Epithelial cell of umbilical artery (primary cell): ENCODE measurements at places on chromosomes 3 and 15. TPM values are rescaled to one million over a fixed set of nuclear protein-coding genes. Genes with fewer than 3 reads are reported as not detected.

Gene TLR9
- not detected in 2 replicates for total RNA-seq

Gene EFHB
- total RNA-seq, result 0.65 TPM in 1 of 2 replicates, not detected in the other

Gene RNF123
- 20.8 and 22.7 TPM in 2 replicates for total RNA-seq

Gene IQCH
- total RNA-seq, result 0.32 and 1.1 TPM in 2 replicates

Gene MCTP2
- not detected in 2 replicates for total RNA-seq

Gene LEKR1
- total RNA-seq, result 0.32 TPM in 1 of 2 replicates, not detected in the other

Gene HCN4
- not detected in 2 replicates for total RNA-seq

Gene IL17RD
- total RNA-seq, result 0.32 and 0.46 TPM in 2 replicates

Gene CPN2
- not detected in 2 replicates for total RNA-seq

Gene DBR1
- total RNA-seq, result 18.5 and 24.0 TPM in 2 replicates

Gene CA12
- total RNA-seq, result 0.65 and 3.0 TPM in 2 replicates

Gene DNAH1
- total RNA-seq, result 0.97 and 1.5 TPM in 2 replicates

Gene GCNT3
- not detected in 2 replicates for total RNA-seq

Gene SI
- not detected in 2 replicates for total RNA-seq

Gene TF
- under 0.01 TPM in 1 of 2 replicates, not detected in the other for total RNA-seq

Gene PRR23A
- not detected in 2 replicates for total RNA-seq

Gene BFSP2
- total RNA-seq, result not detected in 2 replicates

Gene NR1I2
- total RNA-seq, result 0.15 TPM in 1 of 2 replicates, not detected in the other

Gene TKT
- total RNA-seq, result 329 and 420 TPM in 2 replicates

Gene ZBTB20
- 2.9 and 5.5 TPM in 2 replicates for total RNA-seq

Gene BCL6
- 4.5 and 5.9 TPM in 2 replicates for total RNA-seq

Gene RBP2
- not detected in 2 replicates for total RNA-seq

Gene GOLGA6L4
- total RNA-seq, result 0.97 and 1.7 TPM in 2 replicates

Gene TMEM207
- total RNA-seq, result not detected in 2 replicates

Gene PLCH1
- under 0.01 TPM in 2 replicates for total RNA-seq

Gene SLC22A14
- not detected in 2 replicates for total RNA-seq

Gene UPK1B
- total RNA-seq, result not detected in 2 replicates

Gene ZPLD1
- total RNA-seq, result not detected in 2 replicates

Gene CFAP100
- not detected in 2 replicates for total RNA-seq

Gene LRTM1
- not detected in 2 replicates for total RNA-seq

Gene CHDH
- total RNA-seq, result under 0.01 TPM in 1 of 2 replicates, not detected in the other

Gene U2SURP
- 48.4 and 71.4 TPM in 2 replicates for total RNA-seq

Gene NMB
- total RNA-seq, result 5.5 and 8.2 TPM in 2 replicates

Gene GP9
- total RNA-seq, result 0.32 TPM in 1 of 2 replicates, not detected in the other

Gene FBXO40
- total RNA-seq, result under 0.01 TPM in 1 of 2 replicates, not detected in the other

Gene MLF1
- 7.9 and 9.7 TPM in 2 replicates for total RNA-seq

Gene CCR3
- total RNA-seq, result not detected in 2 replicates

Gene CHL1
- not detected in 2 replicates for total RNA-seq

Gene IL5RA
- total RNA-seq, result not detected in 2 replicates

Gene CPNE4
- total RNA-seq, result not detected in 2 replicates

Gene ATP13A5
- total RNA-seq, result not detected in 2 replicates

Gene ARHGAP31
- total RNA-seq, result 19.5 and 22.9 TPM in 2 replicates

Gene RBPMS2
- total RNA-seq, result 0.15 and 0.32 TPM in 2 replicates

Gene NEIL1
- total RNA-seq, result 13.3 and 17.5 TPM in 2 replicates

Gene GOLGA8T
- total RNA-seq, result under 0.01 and 0.15 TPM in 2 replicates

Gene ITIH4
- 0.76 TPM in 1 of 2 replicates, not detected in the other for total RNA-seq

Gene HIGD2B
- not detected in 2 replicates for total RNA-seq

Gene THRB
- under 0.01 TPM in 1 of 2 replicates, not detected in the other for total RNA-seq

Gene ANKUB1
- 0.32 TPM in 1 of 2 replicates, not detected in the other for total RNA-seq

Gene MDFIC2
- not detected in 2 replicates for total RNA-seq

Gene ALS2CL
- total RNA-seq, result 3.9 and 7.0 TPM in 2 replicates

Gene SLC6A11
- total RNA-seq, result not detected in 2 replicates

Gene TRIM59
- total RNA-seq, result 30.9 and 46.4 TPM in 2 replicates

Gene PPP1R14D
- total RNA-seq, result not detected in 2 replicates
